Stimulated activated CD4-positive, alpha-beta T cell treated with anti-CD3 and anti-CD28 coated beads, Interleukin-1b, Interleukin-23, amount 100 ng/mL, for 48 hours (primary cell): ENCODE measurements at places on chromosomes 6 and 20.

GRCh38 chr20:34190262-34190661 lies 51.0 kb upstream of the ASIP start:
- DNase-seq, result no peak

DNA sequence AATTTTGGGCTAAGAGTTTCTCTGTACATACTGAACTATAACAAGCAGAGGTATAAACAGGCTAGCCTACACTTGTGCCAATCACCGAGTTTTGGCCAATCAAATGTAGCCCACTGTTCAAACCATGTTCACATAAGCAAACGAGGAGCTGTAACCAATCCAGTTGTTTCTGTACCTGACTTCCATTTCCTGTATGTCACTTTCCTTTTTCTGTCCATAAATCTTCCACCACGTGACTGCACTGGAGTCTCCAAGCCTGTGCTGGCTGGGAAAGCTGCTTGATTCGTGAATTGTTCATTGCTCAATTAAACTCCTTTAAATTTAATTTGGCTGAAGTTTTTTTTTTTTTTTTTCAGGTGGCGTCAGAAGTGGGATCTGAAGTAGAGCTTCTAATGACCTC lies 332.9 kb downstream of the RNF144B start:
- no peak for DNase-seq

- DNase-seq, result no peak
Measured at GRCh38 chr6:22736740-22737139, 167.4 kb downstream of the HDGFL1 start.

GRCh38 chr6:119173249-119174084 lies 95.0 kb upstream of the FAM184A start:
- no peak for DNase-seq

DNA sequence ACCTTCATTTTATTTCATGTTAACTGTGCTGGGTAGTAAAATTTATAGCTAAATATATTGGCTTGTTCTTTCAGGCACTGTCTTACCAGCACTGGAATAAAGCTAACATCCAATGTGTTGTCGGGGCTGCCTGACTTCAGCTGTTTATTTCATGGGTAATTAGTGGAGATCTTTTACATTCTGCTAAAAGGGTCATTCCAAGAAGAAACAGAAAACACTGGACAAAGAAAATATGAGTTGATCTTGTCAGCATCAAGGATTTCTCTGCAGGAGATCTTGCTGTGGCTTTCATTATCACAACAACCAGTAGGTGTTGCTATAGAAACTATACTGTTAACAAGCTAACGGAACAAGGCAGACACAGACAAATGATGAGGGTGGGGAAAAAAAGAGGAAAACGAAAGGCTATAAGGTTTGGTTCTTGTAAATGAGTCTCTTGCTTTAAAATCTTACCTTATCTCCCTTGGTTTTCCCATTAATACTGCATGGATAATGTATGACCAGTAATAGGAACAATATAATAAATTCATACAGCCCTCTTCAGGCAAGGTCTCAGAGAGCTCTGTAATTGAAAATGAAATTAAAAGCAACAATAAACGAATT lies 206.8 kb downstream of the SIM1 start:
- no peak for DNase-seq

GRCh38 chr6:3228771-3229565 lies 1.5 kb upstream of the TUBB2B start:
- DNase-seq, result peak; percentile 22

DNA sequence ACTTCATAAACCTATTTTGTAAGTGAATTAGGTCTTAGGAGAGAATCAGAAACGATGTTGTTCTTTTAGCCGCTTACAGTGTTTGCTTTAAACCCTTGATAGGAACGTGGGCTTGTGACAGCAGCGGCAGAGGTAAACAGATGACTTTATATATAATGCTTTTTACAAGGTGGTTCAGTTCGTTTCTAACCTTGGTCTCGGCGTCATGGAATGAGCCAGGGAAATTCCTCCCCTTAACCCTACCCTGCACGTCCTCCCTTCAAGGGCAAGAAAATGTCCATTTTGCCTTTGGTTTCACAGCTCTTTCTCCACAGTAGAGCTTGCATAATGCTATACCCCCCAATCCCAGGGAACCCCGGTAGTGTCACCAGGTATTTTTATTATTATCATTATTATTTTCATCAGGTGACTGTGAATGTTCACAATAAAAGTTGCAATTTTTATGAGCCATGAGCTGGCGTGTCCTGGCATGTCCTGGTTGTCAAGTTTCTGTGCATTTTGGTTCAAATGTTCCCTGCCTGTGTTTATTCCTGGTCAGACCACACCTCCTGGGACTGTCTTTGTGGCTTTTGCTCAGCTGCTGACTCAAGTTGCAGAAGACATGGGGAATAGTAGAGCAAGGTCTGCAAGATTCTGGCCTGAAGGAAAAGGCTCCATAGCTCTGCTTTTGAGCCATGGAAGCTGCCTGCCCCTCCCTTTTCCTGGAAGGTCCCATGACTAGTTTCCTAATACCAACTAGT lies 112.8 kb upstream of the BMP2 start:
- no peak for DNase-seq

DNA sequence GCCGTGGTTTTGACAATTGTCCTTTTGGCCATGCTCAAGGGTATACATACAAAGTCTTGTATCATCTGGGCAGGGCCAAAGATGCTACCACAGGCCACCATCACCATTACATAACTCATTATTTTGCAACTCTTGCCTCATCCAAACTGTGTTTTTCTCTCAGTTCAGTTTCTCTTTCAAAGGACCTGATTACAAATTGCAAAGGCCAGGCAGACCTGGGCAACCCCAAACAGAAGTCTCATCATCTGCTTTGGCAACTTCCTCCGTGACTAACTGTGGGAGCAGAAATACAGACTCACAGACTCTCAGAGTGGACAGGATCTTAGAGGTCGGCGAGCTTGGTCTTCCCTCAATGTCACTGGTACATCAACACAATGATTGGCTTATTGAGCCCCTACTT lies 117.8 kb upstream of the NEDD9 start:
- no peak for DNase-seq

DNA sequence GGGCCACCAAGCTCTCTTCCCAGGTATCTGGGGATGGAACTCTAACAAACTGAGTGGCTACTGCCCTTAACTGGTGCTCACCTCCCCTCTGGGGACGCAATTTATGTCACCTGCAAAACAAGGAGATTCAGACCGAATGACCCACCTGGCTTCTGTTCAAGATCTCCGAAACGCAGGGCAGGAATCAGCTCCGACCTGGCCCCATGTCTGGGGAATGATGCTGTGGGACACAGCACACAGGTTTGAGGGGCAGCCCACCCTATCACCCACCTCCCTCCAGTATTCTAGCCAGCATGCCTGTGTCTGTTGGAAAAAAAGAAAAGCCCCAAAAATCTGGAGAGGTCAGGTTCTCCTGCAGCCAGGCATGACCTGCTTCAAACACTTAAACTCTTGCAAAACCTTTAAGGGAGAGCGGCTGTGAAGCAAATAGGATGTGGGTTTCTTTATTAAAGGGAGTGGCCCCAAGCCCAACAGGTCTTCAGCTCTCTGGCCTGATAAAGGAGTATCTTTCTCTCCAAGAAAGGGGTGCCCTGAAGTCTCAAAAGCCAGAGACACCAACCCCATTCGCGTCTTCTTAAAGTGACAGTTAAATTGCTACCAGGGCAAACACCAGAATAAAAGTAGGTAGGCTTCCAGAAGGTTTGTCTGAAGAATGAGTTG lies 6.4 kb downstream of the PREX1 start:
- no peak for DNase-seq

DNA sequence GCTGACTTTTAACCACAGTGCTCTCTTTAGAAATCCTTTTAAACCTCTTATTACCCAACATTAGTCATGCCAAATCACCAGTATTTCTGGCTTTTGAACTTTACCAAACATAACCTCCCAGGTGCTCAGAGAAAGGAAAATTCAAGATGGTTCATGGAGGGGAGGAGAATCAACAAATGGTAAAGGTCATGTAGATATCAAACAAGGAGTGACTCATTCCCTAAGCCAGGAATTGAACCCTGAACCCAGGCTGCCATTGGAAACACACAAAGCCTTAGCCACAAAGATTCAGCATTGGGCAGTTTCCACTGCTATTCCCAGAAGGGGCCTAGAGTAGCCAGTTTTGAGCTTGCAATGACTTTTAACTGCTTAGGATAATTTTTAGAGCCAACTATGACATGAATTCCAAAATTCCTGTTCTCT lies 21.6 kb upstream of the ENTPD6 start:
- DNase-seq, result no peak

- DNase-seq, result no peak
Measured at GRCh38 chr6:144911322-144911721, 626.2 kb downstream of the UTRN start.

DNA sequence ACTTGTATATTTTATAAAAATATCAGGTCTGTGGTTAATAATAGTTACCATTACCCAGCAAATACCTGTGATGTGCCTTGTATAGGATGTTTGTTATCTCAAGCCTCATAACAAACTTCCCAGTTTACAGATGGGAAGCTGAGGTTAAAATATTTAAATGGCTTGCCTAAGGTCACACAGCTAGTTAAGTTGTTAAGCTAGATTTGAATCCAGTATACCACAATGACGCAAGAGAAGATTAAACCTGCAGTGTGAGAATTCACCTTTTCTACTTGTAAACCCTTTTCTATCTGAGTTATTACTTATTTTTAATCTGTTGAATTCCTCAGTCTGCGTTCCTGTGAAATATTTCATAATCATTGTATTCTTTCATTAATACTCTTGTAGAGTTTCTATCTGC lies 4.9 kb downstream of the DSP start:
- DNase-seq, result no peak

DNA sequence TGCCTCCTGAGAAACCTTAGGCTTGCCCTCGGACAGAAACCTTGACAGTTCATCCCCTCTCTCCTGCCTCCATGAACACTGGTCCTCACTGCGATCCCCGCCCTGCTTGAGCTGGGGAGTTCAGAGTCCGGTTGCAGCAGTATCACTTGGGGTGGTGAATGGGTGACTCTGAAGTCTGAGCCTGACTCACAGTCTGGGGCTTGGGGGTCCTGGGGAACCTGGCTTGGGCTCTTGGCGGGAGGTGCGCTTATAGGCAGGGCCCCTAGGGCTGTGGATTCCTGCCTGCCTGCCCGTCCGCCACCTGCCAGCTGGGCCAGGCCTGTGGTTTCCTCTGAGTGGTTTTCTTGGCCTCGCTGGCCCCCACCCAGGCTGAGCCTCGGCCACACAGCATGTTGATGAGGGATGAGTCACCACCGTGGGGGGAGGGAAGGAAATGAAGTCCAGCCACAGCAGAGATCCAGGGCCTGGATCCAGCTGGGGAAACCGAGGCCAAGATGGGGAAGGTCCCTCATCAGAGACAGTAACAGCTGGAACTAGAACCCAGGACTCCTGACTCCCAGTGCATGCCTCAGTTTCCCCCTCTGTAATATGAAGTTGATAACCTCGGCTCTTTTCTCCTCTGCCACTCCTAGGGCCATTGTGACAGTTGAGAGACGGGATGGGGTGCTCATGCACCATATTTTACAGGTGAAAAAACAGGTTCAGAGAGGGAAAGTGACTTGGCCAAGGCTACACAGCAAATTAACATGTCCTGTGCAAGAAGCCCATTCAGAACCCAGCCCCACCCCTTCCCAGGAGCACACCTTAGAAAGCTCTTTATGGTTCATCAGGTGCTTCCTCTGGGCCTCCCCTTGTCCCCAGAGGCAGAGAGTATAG lies 9.2 kb downstream of the FOXS1 start:
- DNase-seq, result no peak

DNA sequence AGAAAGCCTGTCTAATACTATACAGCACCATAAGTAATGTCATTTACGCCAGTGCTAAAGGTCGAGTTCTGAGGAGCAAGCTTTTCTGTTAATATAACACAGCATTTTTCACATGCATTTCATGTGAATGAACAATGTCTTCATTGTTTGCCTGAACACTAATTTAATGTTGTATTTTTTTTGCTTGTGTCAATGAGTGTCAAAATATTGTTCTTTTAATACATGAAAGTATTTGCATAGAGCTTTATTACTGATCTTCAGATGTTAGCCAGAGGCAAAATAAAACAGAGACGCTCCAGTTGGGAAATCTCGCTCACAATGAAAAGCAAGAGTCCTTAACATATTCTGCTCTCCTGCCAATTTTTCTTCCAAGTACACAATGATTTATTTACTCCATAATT lies 151.8 kb downstream of the FOXC1 start:
- no peak for DNase-seq

GRCh38 chr6:135904666-135905065 lies 53.2 kb downstream of the PDE7B start:
- DNase-seq, result no peak

- no peak for DNase-seq
Measured at GRCh38 chr6:139395891-139396301, 21.4 kb upstream of the CITED2 start.

DNA sequence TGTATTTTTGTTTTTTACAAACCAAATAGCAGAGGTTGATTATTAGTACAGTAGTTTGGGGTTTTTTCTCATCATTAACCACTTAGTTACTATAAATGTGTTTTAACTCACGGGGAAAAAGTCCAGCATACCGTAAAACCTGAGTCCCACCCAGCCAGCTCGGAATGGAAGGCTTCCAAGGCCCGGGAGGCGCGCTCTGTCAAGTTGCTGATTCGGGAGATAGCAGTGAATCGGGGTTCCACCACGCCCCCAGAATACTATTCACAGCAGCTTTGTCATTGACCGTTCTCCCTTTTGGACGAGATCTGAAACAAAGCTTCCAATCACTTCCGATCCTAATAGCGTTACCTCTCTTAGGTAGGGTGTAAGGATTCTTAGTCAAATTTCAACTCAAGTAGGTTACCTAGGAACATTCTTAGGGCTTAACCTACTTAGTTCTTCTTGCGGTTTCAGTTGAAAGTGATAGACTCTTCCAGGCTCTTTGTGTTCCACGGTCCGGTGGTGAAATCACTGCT lies 232.8 kb upstream of the QKI start:
- DNase-seq, result no peak

GRCh38 chr6:35128496-35128895 lies 12.6 kb downstream of the TCP11 start:
- no peak for DNase-seq

DNA sequence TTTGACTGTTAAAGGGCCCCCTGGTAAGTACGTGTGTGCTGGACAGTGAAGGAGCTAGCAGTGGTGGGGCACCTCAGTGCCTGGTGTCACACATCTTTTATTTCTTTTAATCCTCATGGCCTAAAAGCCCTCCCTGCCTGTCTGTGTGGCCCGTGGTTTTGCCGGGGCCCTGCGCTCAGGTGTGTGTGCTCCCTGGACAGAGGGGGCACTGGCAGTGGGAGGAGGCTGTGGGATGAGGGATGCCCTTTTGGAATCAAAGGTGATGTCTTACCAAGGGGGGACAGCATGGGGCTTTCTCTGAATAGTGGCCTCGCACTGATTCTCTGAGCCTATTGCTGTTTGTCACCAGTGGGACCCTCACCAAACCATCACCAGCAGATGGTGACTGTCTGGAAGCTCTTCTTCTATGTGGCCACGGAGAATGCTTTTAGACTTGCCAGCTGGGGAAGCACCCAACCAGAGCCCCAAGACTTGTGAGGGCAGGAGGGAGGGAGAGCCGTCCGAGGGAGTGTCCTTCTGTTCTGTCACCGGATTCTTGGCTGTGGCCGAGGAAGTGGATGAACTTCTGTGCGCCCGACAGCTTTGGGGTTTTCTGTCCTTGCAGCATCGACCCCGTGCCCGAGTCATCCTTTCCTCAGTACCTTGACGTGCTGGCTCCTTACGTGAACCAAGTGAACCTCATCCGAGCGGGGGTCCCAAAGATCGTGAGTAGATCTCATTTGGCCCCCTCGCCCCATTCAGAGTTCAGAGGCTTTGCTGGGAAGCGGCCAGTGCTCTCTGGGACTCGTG lies 18.1 kb downstream of the PNLDC1 start:
- DNase-seq, result no peak
